T-helper 17 cell (primary cell): ENCODE measurements at places on chromosomes 3 and 15. TPM values are rescaled to one million over a fixed set of nuclear protein-coding genes. Genes with fewer than 3 reads are reported as not detected.

GRCh38 chr3:12994357-12994606, 78.9 kb downstream of the IQSEC1 start:
- no peak for DNase-seq

DNA sequence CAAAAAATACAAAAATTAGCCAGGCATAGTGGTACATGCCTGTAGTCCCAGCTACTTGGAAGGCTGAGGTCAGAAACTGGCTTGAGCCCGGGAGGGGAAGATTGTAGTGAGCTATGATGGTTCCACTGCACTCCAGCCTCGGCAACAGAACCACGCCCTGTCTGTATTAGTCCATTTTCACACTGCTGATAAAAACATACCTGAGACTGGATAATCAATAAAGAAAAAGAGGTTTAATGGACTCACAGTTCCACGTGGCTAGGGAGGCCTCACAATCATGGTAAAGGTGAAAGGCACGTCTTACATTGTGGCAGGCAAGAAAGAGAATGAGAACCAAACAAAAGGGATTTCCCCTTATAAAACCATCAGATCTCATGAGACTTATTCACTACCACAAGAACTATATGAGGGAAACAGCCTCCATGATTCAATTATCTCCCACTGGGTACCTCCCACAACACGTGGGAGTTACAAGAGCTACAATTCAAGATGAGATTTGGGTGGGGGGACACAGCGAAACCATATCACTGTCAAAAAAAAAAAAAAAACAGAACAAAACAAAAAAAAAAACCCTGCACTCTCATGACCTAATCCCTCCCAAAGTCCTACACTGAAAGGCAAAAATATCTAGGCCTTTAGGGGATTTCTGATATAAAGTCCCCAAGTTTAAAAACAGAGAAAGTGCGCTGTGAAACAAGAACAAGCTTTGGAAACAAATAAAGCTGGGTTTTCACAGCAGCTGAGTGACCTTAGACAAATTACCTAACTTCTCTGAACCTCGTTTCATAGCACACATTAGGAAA, 224.7 kb downstream of the IGSF11 start:
- DNase-seq: no peak

DNA sequence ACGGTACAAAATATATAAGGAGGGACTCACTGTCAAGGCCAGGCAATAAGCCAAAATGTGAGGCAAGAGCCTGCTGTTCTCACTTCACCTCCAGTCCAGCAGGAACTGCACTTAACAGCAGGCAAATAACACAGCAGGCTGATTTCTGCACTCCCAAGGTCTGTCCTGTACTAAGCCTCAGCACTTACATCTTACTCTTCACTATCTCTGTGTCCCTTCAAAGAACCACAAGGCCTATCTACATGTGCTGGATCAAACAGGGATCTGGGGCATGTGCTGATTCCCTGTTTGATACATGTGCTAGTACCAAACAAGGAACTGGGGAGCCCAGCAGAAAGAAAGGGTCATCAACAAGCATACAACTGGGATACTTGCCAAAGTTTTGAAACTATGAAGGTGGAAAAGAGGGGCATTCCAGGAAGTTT, 22.2 kb downstream of the UACA start:
- no peak for DNase-seq

DNA sequence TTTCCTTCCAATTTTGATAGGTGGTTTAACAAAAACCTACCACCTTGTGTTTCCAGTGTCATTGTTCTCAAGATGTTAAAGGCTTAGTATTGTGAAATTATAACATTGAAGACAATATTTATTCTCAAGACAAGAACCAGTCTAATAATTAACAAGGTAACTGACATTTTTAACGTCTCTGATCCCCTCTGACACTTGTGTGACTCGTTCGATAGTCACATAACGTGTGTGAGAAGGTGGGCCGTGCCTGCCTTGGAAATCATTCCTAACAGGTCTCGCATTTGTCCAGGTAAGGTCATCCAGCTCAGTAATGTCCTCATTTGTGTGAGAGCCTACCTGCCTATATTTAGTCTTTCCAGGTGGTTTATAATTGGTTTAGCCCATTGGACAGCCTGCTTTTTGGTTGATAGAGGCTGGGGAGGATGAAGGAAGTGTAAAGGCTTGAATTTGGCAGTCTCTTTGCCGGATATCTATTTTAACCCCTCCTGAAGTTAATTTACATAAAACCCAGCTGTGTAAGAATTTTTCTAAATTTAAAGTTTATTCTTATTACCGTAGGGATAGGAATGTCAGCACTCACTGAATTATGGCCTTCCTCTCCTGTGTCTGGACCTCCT, 94.4 kb downstream of the AKAP13 start:
- no peak for DNase-seq

- no peak for DNase-seq
Observed at GRCh38 chr3:150073513-150073912, 102.8 kb upstream of the PFN2 start.

DNA sequence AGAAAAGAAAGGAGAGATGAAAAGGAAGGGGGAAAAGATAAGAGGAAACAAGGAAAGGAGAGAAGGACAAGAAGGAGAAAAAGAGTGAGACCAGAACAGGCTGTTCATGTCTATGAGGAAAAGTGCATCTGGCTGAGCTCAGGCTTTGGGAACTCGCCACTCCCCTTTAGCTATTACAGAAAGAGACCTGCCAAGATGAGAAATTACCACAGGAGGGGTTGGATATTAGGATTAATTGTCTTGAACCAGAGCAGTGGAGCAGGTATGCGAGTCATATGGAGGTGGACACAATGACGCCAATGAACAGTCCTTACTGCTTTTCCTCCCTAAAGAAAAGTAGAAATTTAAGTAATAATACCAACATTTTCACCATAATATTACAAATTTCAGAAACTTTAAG, 577.0 kb upstream of the ARRDC4 start:
- DNase-seq: no peak

The NOX5 gene
- not detected for total RNA-seq

The ZNF445 gene
- 10.6 TPM for total RNA-seq

The EPM2AIP1 gene
- 31.8 TPM for total RNA-seq

- no peak for DNase-seq
Observed at GRCh38 chr3:189316296-189317019, 144.7 kb downstream of the TPRG1 start.

GRCh38 chr15:36024031-36024688, 478.2 kb upstream of the DPH6 start:
- DNase-seq: no peak

GRCh38 chr3:188533612-188534357, 379.8 kb downstream of the LPP start:
- DNase-seq: no peak

The NMNAT3 gene
- total RNA-seq: 1.7 TPM

- DNase-seq: no peak
Observed at GRCh38 chr15:85941186-85941855, 138.3 kb upstream of the AGBL1 start.

The AP3B2 gene
- 0.10 TPM for total RNA-seq

GRCh38 chr3:62525281-62525680, 151.9 kb upstream of the FEZF2 start:
- no peak for DNase-seq

- no peak for DNase-seq
Observed at GRCh38 chr15:87416591-87417257, 839.8 kb downstream of the NTRK3 start.

- DNase-seq: no peak
Observed at GRCh38 chr3:195907684-195907933, 742 bp downstream of the TNK2 start.

The PLSCR5 gene
- not detected for total RNA-seq

The CFAP161 gene
- total RNA-seq: 4.1 TPM

The SLC28A1 gene
- total RNA-seq: not detected

- DNase-seq: no peak
Observed at GRCh38 chr15:99564221-99565048, 1.3 kb upstream of the MEF2A start.

The NME9 gene
- total RNA-seq: 0.60 TPM

The PPM1L gene
- 3.5 TPM for total RNA-seq

The PROS1 gene
- 7.4 TPM for total RNA-seq

DNA sequence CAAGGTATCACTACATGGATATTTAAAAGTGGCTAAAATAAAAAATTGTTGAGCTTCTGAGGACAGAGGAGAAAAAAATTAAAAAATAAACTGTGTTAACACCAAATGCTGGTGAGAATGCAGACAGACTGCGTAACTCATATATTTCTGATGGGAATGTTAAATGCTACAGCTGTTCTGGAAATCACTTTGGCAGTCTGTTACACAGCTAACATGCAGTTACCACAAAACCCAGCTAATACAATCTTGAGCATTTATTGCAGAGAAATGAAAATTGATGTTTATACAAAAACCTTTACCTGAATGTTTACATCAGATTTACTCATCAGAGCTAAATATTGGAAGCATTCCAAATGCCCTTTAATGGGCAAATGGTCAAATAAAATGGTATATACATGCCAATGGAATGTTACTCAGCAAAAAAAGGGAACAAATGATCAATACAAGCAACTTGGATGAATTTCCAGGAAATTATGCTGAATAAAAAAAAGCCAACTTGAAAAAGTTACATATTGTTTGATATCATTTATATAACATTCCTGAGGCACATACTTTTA, 24.6 kb downstream of the MNS1 start:
- no peak for DNase-seq

DNA sequence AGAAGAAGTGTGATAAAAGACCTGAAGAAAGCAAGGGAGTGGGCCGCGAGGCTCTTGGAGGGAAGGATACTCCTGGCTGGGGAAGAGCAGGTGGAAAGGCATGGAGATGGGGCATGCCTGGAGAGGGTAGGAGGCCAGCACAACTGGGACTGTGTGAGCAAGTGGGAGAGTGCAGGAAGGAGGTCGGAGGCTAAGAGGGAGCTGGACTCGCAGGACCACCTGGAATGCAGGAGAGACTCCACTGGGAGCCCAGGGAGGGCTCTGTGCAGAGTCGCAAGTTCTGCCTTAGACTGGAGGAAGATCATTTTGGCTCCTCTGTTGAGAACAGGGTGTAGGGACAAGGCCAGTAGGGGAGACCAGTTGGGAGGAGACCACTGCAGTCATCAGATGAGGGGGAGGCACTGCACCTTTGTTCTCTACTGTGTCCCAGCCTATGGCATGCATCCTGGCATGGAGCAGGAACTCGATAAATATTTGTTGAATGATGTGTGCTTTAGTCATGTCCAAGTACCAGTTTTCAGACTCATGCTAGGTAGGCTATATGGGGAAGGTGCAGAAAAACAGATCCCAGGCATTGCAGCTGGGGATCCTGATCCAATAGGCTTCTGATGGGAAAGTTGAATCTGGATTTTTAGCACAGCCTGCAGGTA, 13.7 kb downstream of the FAM107A start:
- no peak for DNase-seq
